ENCODE measurements at places on chromosomes 12 and 14.

DNA sequence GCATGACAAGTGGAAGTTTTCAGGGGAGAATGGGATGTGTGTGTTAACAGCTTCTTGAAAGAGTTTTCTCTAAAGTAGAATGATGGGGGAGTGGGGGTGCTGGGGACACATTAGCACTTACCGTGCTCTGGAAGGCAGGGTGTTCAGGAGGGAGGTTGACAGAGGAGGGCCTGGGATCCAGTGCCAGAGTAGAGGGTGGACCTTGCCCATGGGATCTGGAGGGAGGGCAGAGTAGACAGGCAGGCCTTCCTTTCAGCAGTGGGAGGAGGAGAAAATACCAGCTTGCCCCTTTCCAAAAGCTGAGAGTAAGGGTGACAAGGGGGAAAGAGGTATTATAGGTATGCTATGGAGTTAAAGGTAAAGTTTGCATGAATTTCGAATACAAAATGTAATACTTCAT lies 40.1 kb downstream of the TRAF3 start:
- DNase-seq: no peak

- no peak for DNase-seq
Measured at GRCh38 chr12:49893753-49894750, 9.6 kb downstream of the FAIM2 start.

- DNase-seq: no peak
Measured at GRCh38 chr14:39266525-39266870, 32.8 kb downstream of the MIA2 start.

GRCh38 chr12:51911788-51912711 lies 4.7 kb downstream of the ACVRL1 start:
- no peak for DNase-seq

DNA sequence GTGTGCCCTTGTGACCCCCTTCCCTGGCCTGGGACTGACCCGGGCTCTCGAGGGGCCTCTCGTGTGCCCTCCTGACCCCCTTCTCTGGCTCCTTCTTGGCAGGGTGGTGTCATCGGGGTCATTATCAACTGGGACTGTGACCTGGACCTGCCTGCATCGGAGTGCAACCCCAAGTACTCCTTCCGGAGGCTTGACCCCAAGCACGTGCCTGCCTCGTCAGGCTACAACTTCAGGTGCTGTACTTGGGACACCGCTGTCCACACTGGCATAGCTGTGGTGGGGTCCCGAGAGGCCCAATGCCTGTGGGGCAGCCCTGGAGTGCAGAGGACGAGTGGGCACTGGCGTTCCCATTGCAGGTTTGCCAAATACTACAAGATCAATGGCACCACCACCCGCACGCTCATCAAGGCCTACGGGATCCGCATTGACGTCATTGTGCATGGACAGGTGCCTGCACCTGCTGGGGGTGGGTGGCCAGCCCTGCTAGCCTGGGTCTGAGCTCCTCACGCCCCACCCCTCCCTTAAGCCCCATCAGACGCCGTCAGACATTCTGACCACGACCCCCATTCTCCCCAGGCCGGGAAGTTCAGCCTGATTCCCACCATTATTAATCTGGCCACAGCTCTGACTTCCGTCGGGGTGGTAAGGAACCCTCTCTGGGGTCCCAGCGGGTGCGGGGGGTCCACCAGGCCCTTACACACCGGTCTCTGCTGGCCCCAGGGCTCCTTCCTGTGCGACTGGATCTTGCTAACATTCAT lies 2.5 kb downstream of the P2RX2 start:
- no peak for DNase-seq

DNA sequence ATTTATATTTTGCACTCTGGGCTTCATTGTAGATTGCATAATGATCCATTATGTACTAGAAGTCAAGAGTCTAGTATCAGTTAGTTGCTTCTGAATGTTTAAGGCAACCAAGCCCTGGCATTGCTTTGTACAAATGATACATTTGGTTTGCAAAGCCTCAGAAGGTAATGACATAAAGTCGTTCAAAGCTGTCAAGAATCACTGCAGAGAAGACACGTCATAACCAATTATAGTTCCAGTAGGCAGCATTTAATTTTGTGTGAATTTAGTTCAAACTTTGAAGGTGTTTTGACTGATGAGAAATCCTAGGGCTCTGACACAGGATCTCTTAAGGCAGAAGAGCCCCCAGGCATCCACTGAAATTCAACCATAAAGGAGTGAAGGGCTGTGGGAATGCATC lies 163.0 kb upstream of the KRR1 start:
- DNase-seq: no peak

- DNase-seq: no peak
Measured at GRCh38 chr14:85535321-85535720, 5.4 kb downstream of the FLRT2 start.

DNA sequence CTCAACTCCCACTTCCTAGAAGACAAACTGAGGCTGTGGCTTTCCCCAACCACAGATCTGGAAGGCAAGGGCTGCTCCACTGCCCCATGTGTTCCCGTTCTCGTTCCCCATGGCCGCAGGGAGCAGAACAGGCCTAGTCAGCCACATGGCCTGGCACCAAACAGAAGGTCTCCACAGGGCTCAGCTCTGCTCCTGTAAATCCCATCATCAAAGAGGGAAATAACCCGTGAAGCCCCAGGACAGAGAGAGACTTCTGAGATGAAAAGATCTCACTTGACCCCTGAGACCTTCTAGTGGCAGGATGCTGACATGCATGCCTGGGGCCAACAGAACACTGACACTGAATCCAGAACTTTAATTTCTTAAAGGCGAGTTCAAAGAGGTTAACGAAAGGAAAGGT lies 68.9 kb downstream of the BCL11B start:
- no peak for DNase-seq
